ENCODE measurements at places on chromosomes 12 and 14.

DNA sequence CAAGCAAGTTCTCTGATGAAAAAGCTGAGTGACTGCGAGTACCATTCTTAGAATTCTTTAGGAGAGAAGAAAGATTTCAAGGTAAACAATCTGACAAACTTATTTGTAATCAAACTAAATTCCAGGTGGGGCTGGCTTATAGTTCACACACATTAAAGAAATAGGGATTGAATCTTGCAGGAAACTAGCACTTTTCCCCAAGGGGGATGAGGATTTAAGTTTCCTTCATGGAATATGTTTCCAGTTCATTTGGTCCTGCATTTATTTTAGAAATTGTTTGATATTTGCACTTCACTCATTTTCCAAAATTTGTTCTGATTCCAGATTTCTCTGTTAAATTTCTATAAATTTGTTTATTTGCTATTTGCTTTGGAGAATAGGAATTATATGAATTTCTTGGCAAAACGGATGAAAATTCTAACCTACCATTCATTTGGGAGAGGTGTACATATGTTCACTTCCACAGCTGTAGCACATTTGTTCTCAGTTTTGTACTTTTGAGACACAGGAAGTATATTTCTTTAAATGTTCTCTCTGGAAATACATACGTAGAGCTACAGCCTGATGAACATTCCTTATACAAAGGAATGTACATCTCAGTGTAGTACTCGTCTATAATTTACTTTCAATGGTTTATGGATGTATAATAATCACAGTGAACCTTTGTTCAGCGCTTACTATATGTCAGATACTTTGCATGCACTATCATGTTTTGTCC is 145.5 kb downstream of the AKAP6 start:
- no peak for DNase-seq

DNA sequence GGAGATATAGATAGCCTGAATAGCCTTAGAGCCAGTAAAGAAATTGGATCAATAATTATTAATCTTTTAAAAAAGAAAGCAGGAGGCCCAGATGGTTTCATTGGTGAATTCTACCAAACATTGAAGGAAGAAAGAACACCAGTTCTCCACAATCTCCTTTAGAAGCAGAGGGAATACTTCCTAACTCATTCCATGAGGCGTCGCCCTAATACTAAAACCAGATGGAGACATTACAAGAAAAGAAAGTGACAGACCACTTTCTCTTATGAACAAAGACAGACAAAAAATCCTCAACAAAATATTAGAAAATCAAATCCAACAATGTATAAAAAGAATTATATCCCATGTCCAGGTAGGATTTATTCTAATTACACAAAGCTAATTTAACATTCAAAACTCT is 362.6 kb downstream of the BCAT1 start:
- DNase-seq, result no peak

DNA sequence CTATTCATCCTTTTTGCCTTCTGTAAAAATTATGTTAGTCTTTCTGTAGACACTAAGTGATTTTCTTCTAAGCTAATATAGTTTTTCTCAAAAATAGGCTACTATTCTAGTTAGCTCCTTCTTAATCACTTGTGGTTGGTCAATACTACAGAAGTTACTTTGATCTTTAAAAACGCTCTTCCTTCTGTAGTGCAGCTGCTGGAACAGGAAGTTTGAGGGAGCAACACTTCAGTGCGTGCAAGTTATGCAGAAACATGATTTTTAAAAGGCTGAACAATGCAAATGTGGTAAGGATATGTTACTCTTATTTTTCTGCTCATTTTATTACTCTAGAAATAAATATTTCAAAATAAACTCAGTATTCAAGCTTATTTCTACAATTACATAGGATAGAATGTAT is 11.1 kb upstream of the RERGL start:
- no peak for DNase-seq

- DNase-seq, result no peak
Observed at GRCh38 chr14:74910556-74910955, 12.5 kb downstream of the RPS6KL1 start.

DNA sequence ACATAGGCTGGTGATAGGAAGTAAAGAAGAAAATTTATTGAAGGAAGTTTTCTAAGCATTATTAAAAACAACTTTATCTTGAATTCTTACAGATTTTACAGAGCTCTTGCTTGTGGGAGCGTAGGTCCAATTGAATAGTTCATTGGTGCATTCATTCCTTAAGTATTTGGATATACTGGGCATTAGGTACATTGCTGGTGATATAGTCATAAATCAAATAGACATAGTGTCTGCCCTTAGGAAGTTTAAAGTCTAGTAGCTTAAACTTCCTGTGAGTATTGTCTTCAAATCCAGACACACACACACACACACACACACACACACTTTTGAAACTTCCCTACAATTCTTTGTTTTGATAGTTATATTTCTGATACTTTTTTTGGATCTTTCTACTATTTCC is 226.7 kb downstream of the FUT8 start:
- no peak for DNase-seq

- no peak for DNase-seq
Observed at GRCh38 chr14:76163668-76164363, 12.1 kb downstream of the GPATCH2L start.

- no peak for DNase-seq
Observed at GRCh38 chr12:72074956-72075355, 136.3 kb downstream of the TPH2 start.

DNA sequence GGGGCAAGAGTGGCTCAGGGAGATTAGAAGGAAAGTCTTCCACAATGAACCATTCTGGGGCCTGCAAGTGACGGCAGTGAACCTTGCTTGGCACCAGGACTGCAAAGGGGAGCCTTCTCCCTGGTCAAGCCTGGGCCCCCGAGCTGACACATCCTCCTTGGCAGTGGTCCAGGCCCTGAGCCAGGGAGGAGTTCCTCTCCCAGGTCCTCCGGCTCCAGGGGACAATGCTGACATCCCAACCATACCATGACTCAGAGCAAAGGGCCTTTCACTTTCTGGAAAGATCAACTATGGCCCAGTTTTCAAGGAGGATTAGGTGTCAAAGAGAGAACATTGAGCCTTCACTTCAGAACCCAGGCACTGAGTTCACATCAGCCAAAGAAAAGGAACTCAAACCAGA is 756.5 kb upstream of the TBX3 start:
- DNase-seq, result no peak

DNA sequence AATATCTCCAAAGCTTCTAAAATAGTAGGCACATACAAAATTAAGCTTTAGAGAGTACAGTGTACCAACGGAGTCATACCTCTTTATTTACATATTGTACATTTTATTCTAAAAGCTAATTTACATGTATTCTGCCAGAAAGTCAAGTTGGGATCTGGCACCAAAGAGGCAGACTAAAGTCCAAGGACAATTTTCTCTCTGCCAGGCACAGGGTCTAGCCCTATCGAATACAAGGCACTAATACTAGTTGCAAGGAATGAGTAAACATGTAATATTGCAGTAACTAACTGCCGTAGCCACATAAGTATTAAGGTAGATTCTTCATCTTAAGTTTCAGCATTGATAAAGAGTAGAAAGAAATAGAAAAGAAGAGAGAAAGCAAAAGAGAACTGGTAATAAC is 93.9 kb downstream of the RPS6KA5 start:
- no peak for DNase-seq

DNA sequence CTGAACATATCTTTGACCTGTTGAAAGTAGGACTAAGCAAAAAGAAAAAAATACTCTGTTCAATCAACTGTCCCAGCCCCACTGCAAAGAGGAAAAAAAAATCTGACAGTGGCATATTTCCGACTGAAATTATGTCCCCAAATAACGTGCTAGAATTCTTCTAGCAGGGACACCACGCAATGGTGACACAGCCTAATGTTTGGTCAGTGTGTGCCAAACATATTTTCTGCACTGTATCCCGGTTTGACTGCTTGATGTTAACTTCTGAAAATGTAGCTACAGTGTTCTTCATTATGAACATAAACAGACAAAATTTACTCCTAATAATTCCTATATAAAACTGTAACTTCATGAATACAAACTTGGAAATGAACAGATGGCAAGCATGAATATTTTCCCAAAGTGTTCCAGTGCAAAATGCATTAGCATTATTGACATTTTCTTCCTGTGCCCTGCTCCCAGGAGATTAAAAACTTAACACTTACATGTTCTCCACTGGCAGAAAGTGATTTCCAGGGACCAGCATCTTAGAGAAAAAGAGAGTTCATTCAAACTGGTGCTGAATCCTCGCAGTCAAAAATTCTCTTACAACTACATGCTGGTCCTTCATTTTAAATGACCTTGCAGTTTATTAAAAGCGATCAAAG is 72.4 kb upstream of the SYT1 start:
- no peak for DNase-seq

DNA sequence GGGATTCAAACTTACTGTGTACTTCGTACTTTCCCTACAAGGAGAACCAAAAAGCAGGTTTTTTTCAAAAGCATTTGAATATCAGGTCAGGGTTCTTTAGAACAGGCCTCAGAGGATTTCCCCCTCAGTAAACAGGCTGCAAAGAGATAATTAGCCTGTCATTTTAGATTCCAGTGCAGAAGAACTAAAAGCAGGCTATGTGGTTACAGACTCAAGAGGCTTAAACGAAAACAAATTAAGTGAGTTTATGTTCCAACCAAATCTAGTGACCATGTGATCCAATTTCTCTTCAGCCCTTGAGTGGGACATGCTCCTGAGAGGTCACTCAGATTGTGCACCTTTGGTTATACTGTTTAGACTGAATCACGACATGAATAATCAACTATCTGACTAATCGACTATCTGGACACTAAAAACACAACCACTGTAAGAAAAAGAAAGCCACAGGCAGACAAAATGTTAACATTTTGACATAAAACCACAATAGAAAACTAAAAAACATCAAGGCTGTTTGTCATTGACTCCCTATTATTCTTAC is 4.5 kb downstream of the TMED8 start:
- no peak for DNase-seq

- DNase-seq, result no peak
Observed at GRCh38 chr12:21710958-21711775, 53.5 kb upstream of the LDHB start.

DNA sequence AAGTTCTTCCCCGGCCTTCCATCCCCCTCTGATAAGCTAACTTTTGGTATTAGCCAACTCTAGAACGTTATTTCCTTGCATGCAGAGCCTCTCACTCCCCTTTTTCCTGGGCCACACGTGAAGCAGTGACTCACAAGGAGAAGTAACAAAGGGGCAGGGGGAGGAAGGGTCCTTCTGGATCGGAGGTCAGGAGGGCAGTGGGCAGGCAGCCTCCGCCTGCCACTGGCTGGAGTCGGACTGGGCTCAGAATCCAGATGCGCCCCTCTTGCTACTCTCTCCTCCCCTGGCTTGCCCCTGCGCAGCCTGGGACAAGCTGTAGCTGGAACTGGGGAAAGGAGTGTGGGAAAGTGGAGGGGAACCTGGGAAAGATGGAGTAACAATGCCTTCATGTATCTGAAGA is 55.0 kb downstream of the TPCN1 start:
- DNase-seq, result no peak

- DNase-seq, result peak; percentile 63
Observed at GRCh38 chr14:100237735-100238418, 1.1 kb upstream of the YY1 start.

DNA sequence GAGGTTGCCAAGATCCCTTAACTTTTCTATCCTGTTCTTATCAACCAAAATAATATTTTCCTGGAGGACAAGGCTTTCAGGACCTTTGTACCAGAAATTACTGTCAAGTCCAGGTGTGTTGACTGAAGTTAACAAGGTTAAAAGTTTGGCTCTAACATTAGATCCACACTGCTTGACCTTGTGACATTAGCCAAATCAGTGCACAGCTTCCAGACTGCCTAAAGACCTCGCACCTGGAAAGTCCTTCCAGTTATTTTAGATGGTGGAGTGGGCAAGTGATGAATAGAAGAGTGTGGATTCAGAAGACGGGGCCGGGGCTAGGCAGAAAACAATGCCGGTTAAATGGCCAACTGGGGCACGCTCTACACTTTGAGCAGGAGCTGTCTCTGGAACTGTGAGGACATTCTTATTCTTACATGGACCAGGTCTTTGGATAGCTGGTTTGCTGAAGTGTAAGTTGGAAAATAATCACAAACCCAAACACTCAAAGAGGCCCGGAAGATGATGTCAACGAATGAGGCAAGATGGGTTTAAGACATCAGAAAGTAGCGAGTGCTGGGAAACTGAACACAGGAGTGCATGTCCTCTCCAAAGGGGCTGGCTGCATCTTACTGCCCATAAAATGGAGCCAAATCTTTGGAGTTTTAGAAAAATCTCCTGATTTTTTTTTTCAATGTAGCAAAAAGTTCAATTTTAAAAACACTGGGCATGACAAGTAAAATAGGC is 56.3 kb downstream of the NIN start:
- no peak for DNase-seq

DNA sequence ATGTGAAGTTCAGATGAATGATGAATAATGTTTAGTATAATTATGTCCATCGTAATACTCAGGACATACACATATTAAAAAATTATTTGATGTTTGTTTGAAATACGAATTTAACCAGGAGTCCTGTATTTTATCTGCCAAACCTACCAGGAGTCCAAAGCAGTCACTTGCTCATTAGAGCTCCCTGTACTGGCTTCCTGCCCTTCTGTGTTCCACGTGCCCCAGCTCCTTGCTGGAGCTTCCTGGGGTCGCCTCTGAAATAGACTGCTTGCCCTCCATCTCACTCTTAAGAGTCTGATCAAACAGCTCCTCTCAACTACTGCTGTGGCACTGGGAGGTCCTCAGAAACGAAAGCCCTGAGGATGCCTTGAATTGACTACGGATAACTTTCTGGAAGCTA is 87.3 kb upstream of the DHRS4 start:
- no peak for DNase-seq

DNA sequence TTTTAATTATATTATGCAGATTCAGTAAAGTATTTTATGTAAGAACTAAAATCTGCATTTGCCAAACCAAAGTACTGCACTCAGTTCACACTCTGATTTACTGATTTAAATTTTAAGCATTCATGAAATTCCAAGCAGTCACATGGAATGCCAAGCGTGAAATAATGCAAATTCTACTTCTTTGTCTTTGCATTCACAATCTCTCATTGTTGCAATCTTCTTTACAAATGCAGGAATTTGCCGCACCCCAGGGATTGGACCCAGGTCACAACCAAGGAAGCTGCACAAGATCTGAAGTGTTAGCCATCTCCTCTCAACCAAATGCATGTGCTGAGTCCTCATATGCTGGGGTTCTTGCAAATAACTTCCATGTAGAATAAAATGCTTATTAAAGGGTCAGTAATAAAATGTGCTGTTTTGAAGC is 71.9 kb downstream of the TUNAR start:
- no peak for DNase-seq

GRCh38 chr12:68480526-68480925 is 130.2 kb upstream of the RAP1B start:
- DNase-seq, result no peak

- no peak for DNase-seq
Observed at GRCh38 chr12:77685112-77685511, 145.6 kb upstream of the NAV3 start.

GRCh38 chr14:86055512-86056075 is 525.6 kb downstream of the FLRT2 start:
- no peak for DNase-seq

Data from activated CD4-positive, alpha-beta memory T cell treated with anti-CD3 and anti-CD28 coated beads, Interleukin-2, amount 10 ng/mL, durations not matched to agents 7 days and 5 days (primary cell).